Stimulated activated CD8-positive, alpha-beta memory T cell treated with anti-CD3 and anti-CD28 coated beads, Interleukin-4, amount 100 ng/mL, for 4 hours (primary cell): ENCODE measurements at places on chromosomes 16 and 17.

DNA sequence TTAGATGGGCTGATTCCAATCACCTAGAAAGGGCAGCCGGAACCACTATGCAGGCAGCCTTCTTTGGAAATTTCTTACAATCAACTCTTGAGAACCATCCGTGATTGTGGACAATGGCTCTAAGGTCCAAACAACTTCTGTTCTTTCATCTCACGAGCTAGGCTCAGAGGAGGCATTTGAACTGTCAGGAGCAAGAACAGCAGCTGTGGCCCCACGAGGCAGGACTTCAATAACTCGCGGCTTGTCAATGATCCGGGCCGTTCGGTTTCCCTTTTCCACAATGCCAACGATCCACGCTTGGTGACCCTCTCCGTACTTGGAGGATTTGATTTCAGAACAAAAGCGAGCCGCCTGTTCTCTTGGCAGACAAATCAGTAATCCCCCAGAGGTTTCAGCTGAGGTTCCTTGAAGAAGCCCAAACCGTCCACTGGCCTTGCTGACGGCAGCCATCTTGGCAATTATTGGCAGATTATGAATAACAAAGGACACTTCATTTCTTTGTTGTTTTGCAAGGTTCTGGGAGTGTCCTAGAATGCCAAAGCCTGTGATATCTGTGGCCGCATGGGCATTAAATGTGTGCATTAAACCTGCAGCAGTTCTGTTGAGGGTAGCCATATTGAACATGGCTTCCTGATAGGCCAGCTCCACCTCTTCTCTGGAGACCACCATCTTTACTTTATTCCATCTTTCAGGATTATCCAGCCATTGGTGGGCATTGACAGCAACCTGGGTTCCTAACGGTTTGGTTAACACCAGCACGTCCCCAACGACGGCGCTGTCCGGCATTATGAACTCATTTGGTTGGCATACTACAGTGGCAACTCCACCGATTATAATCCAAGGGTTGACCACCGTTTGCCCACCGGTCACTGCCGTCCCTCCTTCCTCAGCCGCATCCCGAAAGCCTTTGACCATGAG is 1.2 kb downstream of the SEPHS2 start:
- DNase-seq: no peak

DNA sequence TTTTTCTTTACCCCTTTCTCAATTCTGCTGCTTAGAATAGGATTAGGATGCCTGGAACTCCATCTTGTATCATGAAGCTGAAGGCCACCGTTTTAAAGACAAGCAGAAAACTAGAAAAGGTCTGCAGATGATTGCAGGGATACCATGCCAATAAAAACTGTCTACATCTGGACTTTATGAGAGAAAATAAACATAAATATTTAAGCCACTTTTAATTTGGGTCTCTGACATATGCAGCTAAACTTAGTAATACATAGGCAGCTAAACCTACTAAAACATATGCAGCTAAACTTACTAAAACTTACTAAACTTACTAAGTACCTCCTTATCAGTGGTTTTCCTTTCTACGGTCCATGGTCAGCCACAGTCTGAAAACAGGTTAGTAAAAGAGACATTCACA is 48.4 kb downstream of the FBXL20 start:
- no peak for DNase-seq

DNA sequence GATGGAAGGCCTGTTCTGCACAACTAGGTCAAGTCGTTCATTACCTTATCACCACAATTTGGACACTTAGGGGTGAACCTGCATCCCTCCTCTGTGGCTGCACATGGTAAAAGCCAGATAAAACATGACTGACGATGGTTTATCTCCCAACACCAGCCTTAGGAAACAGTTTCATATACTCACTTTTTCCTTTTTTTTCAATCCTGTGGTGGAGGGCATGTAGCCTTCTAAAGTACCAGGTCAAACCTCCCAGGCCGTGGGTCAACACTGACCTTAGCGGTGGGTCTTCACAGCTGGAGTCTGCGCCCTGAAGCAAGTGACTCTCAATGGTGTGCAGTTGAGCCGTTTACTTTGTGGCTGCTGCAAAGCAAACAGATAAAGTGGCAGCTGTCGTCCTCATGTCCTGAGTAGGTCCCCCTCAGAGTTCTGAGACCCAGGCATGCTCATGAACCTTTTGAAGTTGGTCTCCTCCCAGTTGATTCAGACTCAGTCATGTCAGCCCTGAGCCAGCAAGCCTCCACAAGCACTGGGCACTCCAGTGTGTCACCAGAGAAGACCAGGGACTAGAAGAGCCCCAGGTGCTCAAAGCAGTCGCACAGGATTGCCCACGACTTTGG is 5.9 kb downstream of the FAHD1 start:
- no peak for DNase-seq

DNA sequence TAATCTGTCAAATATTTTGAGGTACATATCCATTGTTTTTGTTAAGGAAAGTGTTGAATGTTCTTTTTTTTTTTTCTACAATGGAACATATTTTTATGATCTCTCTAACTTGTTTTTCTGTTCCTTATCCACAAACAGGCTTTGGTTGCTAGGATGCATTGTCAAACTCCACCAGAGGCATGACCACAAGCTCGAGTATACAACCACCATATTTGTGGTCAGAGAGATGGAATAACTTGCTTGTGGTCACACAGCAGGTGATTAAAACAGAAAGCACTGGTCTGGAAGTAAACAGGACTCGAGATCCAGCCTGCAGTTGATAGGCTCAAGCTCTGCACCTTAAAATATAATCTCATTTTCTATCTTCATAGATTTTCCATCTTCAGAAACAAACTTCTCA is 105.8 kb upstream of the ADAMTS18 start:
- DNase-seq: no peak

GRCh38 chr16:89908236-89908635 is 10.4 kb upstream of the MC1R start:
- DNase-seq: no peak

DNA sequence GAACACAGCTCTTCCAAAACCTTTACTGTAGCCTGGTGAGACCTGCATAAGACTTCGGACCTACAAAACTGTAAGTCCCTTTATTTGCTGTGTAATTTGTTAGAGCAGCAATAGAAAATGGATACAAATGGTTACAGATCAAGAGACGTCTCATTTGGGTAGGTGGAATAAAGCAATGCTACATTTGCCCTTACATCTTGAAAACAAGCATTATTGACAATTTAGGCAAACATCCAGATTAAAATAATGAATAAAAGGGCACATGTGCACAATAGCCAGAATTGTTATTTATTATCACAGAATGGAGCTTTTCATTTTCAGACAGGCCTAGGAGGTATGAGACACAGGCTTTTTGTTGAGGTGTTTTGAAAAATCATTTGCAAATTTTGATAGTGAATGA is 222.2 kb upstream of the CPHXL start:
- DNase-seq: no peak

DNA sequence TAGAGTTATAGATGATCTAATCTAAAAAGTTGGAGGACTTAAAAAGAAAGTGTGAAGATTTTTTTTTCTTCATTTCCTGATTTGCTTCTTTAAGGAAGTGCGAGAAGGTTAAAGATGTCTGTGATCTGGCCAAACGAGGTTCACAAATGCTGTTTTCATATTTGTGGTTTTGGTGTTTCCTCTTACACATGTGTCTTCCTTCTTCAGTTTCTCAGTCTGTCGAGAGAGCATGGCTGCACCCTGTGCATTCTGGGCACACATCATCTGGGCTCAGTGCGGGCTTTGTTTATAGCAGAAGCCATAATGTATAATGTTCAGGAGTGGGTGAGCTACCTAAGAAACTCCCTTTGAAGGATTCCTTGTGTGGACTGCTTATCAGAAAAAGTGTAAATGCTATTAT is 260.4 kb upstream of the TBX2 start:
- peak; percentile 3 for DNase-seq

DNA sequence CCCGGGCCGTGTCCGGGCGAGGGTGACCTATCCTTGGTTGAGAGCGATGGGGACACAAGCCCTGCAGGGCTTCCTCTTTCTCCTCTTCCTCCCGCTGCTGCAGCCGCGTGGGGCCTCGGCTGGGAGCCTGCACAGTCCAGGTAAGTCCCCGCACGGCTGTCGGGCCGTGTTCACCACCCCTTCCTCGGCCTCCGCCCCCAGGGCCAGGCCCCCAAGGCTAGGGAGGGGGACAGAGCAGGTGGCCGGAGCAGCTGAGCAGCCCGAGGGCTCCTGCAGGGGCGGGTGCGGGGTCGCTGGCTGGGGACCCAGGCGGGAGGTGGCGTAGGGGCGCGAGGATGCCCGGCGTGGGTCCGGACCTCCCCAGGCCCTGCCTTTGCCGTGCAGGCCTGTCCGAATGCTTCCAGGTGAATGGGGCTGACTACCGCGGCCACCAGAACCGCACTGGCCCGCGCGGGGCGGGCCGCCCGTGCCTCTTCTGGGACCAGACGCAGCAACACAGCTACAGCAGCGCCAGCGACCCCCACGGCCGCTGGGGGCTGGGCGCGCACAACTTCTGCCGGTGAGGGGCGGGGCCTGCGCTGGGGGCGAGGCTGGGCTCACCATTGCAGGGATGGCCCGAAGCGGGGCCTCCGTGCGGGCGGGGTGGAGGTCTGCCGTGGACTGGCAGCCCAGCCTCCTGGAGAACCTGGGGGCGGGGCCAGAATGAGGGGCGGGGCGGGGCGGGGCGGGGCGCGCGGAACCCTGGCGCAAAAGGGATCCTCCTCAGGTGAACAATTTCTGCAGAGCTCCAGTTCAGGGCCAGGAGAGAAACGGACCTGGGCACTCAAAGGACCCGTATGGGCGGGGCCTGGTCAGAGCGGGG is 631 bp downstream of the KREMEN2 start:
- no peak for DNase-seq

GRCh38 chr17:59826706-59827453 is 65.9 kb downstream of the TUBD1 start:
- no peak for DNase-seq

DNA sequence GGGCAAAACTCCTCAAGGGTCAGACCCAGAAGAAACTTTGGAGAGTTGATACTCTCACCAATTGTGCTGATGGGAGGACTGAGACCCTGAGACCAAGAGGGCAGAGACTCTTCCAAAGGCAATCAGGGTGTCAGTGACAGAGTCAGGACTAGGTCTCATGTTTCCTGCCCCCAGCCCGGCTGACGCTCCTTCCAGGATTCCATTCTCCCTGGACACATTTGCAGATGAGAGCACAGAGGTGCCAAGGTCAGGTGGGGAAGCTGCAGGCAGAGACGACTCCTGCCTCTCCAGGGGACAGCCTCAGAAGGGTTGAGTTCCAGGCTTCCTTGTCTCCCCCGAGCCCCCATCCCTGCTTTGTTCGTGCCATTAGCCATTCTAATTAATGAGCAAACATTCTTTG is 174.1 kb downstream of the WSCD1 start:
- no peak for DNase-seq

- no peak for DNase-seq
Measured at GRCh38 chr17:836151-836550, 54.0 kb downstream of the MRM3 start.

DNA sequence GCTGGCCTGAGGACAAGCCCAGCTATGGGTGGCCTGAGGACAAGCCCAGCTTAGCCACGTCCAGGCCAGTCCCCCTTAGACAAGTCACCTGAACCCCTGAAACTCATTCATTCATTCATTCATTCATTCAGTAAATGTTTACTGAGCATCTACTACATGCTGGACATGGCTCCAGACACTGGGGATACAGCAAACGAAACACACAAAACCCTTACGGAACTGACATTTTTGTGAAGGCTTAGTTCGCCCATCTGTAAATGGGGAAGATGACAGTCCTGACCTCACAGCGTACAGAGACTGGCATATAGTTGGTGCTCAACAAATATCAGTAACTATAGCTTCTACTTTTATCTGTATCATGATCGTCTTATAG is 37.5 kb downstream of the PPL start:
- no peak for DNase-seq

GRCh38 chr16:11011326-11011725 is 67.0 kb downstream of the CLEC16A start:
- no peak for DNase-seq

- DNase-seq: no peak
Measured at GRCh38 chr17:36597226-36597625, 4.2 kb upstream of the MRM1 start.

GRCh38 chr17:79966681-79967080 is 69.0 kb downstream of the TBC1D16 start:
- DNase-seq: no peak

DNA sequence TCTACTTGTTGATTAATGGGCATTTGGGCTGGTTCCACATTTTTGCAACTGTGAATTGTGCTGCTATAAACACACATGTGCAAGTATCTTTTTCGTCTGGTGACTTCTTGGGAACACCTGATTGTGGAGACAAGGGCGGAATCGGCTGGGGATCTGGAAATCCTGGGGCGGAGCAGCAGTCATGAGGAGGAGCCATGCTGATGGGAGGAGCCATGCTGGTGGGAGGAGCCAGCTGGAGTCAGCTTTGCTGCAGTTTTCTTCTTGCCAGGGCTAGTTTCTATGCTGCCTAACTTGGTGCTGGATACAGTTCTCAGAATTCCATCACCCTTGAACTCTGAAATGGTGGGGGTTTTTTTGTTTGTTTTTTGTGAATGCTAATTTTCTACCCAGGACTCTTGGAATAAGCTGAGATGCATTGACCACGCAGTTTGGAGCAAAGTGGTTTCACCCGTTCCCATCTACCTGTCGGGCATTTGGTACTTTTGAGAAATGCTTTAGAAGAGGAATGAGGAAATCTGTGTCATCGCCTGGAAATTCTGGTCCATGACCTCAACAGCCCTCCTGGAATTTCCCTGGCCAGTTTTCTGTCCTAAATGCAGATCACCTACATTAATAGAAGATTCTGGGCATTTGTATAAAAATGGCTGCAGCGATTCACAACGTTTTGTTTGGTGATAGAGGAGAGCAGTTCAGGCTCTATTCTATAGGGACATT is 217.4 kb upstream of the ZFHX3 start:
- DNase-seq: no peak

GRCh38 chr16:77194295-77195231 is 3.6 kb downstream of the MON1B start:
- no peak for DNase-seq

DNA sequence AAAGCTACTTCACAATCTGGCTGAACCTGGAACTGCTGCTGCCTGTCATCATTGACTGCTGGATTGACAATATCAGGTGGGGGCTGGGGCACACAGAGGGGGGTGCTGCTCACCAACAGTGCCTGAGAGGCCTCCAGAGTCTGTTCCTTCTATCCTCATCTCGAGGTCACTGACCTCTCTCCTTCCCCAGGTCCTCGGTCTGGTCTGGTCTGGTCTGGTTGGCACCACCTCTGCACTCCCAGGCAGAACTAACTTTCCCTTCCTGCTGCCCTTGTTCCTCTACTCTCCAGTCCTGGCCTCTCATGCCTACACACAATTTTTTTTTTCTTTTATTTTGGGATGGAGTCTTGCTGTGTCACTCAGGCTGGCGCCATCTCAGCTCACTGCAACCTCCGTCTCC is 4.2 kb downstream of the PLA2G15 start:
- no peak for DNase-seq

- no peak for DNase-seq
Measured at GRCh38 chr16:49834531-49835151, 21.3 kb downstream of the ZNF423 start.
